ENCODE measurements at places on chromosomes 4 and X.
A peak's percentile ranks its signal among the peaks of the same experiment; 100 is the strongest.

DNA sequence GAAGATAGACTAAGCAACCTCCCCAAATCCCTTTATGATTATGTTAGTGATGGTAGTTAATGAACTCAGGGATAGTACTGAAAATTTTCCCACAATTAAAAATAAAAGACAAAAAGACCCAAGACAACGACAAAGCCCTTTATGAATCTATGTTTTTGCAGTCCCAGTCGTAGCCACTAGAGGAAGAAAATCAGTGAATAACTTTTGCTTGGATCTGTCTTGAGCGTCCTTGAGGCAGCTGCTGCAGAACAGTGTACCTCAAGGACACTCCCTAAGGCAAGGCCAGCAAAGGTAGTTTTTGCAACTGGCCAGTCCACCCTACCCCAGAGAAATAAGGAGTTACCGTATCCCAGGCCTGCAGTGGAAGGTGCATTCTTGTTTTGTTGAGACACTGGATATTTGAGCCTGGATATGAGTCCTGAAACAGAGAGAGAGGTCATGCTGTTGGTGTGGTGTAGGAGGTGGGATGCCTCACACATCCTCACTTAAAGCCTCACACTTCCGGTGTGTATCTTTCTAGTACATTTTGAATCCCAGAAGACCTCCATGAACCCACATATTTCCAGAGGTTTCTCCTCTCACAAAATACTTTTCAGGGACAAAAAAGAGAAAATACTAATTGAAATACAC is 8.7 kb upstream of the TIMM8A start:
- no peaks in the 10 kb centered on the region for H3K36me3 ChIP-seq
- H3K4me3 ChIP-seq: no peak overlapping the region
- no peaks in the 10 kb centered on the region for H3K4me1 ChIP-seq
- H3K27ac ChIP-seq: no peak overlapping the region
- DNase-seq: no peak
- no peaks in the 10 kb centered on the region for H3K27me3 ChIP-seq

- no peak for DNase-seq
- peaks cover 47% of the 10 kb centered on the region for H3K4me1 ChIP-seq
- peaks cover 61% of the 10 kb centered on the region for H3K36me3 ChIP-seq
- H3K27ac ChIP-seq: no peak overlapping the region
- H3K4me3 ChIP-seq: no peak overlapping the region
Observed at GRCh38 chr4:99887837-99888236, 6.4 kb downstream of the LAMTOR3 start.

DNA sequence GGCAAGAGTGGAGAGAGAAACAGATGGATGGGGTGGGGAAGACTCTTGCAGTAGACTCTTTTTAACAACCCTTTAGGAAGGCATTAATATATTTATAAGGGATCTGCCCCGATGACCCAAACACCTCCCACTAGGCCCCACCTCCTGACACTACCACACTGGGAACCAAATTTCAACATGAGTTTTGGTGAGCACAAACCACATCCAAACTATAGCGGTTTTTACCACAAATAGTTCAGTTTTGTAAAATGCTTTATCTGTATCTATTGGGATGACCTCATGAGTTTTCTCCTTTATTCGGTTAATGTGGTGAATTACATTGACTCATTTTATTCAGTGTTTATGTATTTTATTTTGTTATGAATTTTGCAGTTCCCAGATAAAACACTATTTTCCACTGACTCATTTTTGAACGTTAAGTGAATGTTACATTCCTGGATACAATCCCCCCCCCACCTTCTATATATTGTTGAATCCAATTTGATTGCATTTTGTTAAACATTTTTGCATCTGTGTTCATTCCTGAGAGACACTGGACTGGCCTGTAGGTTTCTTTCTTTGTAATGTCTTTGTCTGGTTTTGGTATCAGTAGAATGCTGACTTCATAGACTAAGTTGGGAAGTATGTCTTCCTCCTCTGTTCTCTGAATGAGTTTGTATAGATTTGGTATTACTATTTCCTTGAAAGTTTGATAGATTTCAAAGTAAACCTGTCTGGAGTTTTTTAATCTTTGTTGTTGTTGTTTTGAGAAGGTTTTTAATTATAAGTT is 13.9 kb upstream of the CPLX1 start:
- no peak overlapping the region for H3K4me3 ChIP-seq
- no peak for DNase-seq
- no peaks in the 10 kb centered on the region for H3K27me3 ChIP-seq
- no peak overlapping the region for H3K27ac ChIP-seq
- H3K36me3 ChIP-seq: no peaks in the 10 kb centered on the region

DNA sequence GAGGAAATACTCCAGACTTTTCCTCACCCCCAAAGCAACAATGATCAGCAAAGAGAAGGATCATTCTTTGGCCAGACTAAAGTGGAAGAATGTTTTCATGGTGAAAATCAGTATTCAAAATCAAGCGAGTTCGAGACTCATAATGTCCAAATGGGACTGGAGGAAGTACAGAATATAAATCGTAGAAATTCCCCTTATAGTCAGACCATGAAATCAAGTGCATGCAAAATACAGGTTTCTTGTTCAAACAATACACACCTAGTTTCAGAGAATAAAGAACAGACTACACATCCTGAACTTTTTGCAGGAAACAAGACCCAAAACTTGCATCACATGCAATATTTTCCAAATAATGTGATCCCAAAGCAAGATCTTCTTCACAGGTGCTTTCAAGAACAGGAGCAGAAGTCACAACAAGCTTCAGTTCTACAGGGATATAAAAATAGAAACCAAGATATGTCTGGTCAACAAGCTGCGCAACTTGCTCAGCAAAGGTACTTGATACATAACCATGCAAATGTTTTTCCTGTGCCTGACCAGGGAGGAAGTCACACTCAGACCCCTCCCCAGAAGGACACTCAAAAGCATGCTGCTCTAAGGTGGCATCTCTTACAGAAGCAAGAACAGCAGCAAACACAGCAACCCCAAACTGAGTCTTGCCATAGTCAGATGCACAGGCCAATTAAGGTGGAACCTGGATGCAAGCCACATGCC is 89.7 kb downstream of the TET2 start:
- no peak for DNase-seq
- H3K4me1 ChIP-seq: no peaks in the 10 kb centered on the region

GRCh38 chrX:22541926-22542325 is 269.2 kb downstream of the CBLL2 start:
- no peak overlapping the region for H3K27ac ChIP-seq
- no peaks in the 10 kb centered on the region for H3K27me3 ChIP-seq
- H3K4me1 ChIP-seq: no peaks in the 10 kb centered on the region
- H3K36me3 ChIP-seq: no peaks in the 10 kb centered on the region
- no peak for DNase-seq

DNA sequence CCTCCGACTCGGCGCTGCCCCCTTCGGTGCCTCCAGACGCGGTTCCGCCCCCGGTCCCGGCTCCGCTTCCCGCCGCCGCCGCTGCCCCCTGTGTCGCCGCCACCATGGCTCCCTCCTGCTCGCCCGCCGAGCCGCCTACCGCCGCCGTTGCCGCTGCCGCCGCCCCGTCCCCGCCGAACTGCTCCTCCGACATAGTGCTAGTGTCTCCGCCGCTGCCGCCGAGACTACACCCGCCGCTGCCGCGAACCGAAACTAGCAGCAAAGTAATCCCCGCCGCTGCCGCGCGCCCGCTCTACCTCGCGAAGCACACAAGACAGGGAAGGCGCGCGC is 340 bp downstream of the HNRNPD start:
- no peaks in the 10 kb centered on the region for H3K36me3 ChIP-seq
- DNase-seq: no peak
- H3K4me1 ChIP-seq: peaks cover 21% of the 10 kb centered on the region
- H3K4me3 ChIP-seq: peak overlapping the region; percentile 93
- H3K27me3 ChIP-seq: no peaks in the 10 kb centered on the region
- peak overlapping the region; percentile 100 for H3K27ac ChIP-seq

DNA sequence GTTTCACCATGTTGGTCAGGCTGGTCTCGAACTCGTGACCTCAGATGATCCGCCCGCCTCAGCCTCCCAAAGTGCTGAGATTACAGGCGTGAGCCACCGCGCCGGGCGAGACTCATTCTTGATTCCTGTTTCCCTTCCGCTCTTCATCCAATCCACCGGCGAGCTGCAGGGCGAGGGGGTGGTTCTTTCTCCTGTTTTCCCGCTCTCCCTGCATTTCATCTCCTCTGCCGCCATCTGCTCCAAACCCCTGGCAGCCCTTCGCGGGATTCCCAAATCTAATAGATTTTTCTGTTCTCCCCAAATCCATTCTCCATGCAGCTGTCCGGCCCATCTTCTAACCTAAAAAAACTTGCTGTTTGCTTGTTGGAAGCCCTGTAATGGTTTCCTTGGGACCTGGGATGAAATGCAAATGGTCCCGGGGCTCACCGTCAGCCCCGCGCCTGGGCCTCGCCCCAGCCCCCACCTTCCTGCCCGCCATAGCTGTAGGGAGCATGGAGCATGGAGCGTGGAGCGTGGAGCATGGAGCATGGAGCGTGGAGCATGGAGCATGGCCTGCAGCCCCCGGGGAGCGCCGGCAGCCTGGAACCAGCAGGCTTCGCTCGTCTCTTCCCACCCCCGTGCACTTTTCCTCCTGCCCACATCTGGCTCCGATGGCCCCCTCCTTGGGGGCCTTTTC is 1.1 kb downstream of the ZFP42 start:
- no peaks in the 10 kb centered on the region for H3K36me3 ChIP-seq
- DNase-seq: no peak
- no peaks in the 10 kb centered on the region for H3K4me1 ChIP-seq
- H3K4me3 ChIP-seq: no peak overlapping the region
- no peaks in the 10 kb centered on the region for H3K27me3 ChIP-seq
- no peak overlapping the region for H3K27ac ChIP-seq

DNA sequence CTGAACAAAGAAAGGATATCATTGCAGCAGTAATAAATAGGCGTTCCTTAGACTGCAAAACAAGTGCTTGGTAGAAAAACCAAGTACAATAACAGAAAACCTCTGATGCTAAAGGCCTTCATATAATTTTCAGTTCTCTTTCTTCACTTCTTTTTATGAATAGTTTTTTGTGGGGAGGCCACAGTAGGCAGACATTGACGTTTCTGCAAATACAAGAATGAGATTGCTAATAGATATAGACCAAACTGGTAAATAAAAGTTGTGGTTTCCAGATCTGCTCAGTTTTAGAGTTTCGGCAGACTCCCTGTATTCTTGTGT is 57.0 kb upstream of the RAP1GDS1 start:
- no peaks in the 10 kb centered on the region for H3K4me1 ChIP-seq
- no peaks in the 10 kb centered on the region for H3K36me3 ChIP-seq
- H3K27ac ChIP-seq: no peak overlapping the region
- H3K4me3 ChIP-seq: no peak overlapping the region
- H3K27me3 ChIP-seq: no peaks in the 10 kb centered on the region

GRCh38 chrX:30607155-30607554 is 29.6 kb upstream of the TASL start:
- no peak overlapping the region for H3K27ac ChIP-seq
- H3K36me3 ChIP-seq: no peaks in the 10 kb centered on the region
- no peak for DNase-seq

GRCh38 chrX:110322603-110323002 is 4.7 kb upstream of the AMMECR1 start:
- no peak for DNase-seq
- H3K27me3 ChIP-seq: peaks cover 5% of the 10 kb centered on the region
- no peaks in the 10 kb centered on the region for H3K4me1 ChIP-seq
- H3K27ac ChIP-seq: no peak overlapping the region

- no peak for DNase-seq
- no peaks in the 10 kb centered on the region for H3K27me3 ChIP-seq
- H3K36me3 ChIP-seq: no peaks in the 10 kb centered on the region
- H3K4me3 ChIP-seq: no peak overlapping the region
Observed at GRCh38 chr4:175875993-175876771, 64.1 kb upstream of the GPM6A start.

DNA sequence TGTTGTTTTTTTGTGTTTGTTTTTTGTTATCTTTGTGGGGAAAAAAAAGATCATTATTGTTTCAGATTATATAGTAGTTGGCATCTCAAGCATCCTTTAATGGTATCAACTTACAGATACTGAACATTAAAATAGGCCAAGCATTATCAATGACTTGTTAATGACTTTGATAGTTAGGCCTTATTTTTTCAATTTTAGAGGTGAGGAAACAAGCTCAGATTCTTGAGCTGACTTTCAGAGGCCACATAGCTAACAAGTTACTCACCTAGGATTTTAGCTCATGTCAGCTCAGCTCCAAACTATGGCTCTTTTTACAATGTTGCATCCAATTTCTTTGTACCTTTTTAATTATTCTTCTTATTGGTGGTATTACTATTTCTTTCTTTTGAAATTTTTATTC is 471 bp upstream of the PLAC8 start:
- H3K27me3 ChIP-seq: no peaks in the 10 kb centered on the region
- no peak overlapping the region for H3K4me3 ChIP-seq
- H3K4me1 ChIP-seq: no peaks in the 10 kb centered on the region
- DNase-seq: no peak
- no peak overlapping the region for H3K27ac ChIP-seq
- no peaks in the 10 kb centered on the region for H3K36me3 ChIP-seq

- no peaks in the 10 kb centered on the region for H3K36me3 ChIP-seq
- no peaks in the 10 kb centered on the region for H3K4me1 ChIP-seq
- H3K27ac ChIP-seq: no peak overlapping the region
Observed at GRCh38 chr4:87967193-87967592, 8.3 kb upstream of the SPP1 start.

GRCh38 chr4:155532373-155533085 is 134.1 kb upstream of the GUCY1A1 start:
- H3K27ac ChIP-seq: no peak overlapping the region
- H3K36me3 ChIP-seq: no peaks in the 10 kb centered on the region
- no peaks in the 10 kb centered on the region for H3K27me3 ChIP-seq
- no peak overlapping the region for H3K4me3 ChIP-seq
- no peak for DNase-seq

- no peak overlapping the region for H3K27ac ChIP-seq
- no peak overlapping the region for H3K4me3 ChIP-seq
- H3K36me3 ChIP-seq: no peaks in the 10 kb centered on the region
- DNase-seq: no peak
Observed at GRCh38 chr4:63921561-63921960, 487.7 kb downstream of the TECRL start.

DNA sequence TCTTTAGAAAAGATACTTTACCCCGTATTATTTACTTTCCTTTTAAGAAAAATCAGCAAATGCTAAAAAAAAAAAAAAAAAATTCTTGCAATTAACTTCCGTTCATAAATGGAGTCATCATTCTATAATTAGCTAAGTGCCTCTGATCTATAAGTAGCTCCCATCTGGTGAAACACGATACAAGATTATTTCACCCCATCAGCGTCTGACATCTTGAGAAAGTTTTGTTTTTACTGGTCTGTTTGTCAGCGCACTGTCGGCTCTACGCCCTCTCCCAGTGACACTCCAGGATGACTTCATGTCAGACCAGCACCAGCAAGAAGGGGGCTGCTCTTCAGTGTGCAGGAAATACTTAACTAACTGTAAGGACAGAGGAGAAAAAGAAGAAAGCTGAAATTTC is 108.3 kb downstream of the AFAP1 start:
- H3K4me3 ChIP-seq: no peak overlapping the region
- H3K27me3 ChIP-seq: no peaks in the 10 kb centered on the region
- peak overlapping the region; percentile 53 for H3K27ac ChIP-seq
- no peaks in the 10 kb centered on the region for H3K36me3 ChIP-seq

- no peaks in the 10 kb centered on the region for H3K27me3 ChIP-seq
- no peak for DNase-seq
- H3K36me3 ChIP-seq: no peaks in the 10 kb centered on the region
- no peak overlapping the region for H3K27ac ChIP-seq
- no peaks in the 10 kb centered on the region for H3K4me1 ChIP-seq
Observed at GRCh38 chr4:87566276-87566675, 37.1 kb upstream of the SPARCL1 start.

- no peak overlapping the region for H3K27ac ChIP-seq
- no peaks in the 10 kb centered on the region for H3K4me1 ChIP-seq
- H3K27me3 ChIP-seq: no peaks in the 10 kb centered on the region
- no peaks in the 10 kb centered on the region for H3K36me3 ChIP-seq
Observed at GRCh38 chrX:68179355-68179754, 253.9 kb downstream of the OPHN1 start.

- no peaks in the 10 kb centered on the region for H3K27me3 ChIP-seq
- no peaks in the 10 kb centered on the region for H3K4me1 ChIP-seq
- H3K27ac ChIP-seq: no peak overlapping the region
- no peaks in the 10 kb centered on the region for H3K36me3 ChIP-seq
Observed at GRCh38 chr4:73613130-73613529, 7.1 kb downstream of the RASSF6 start.

Measured in esophagus squamous epithelium (tissue), 5 donors.